Muscle of back (tissue), 13 donors: ENCODE measurements at places on chromosomes 2 and 18. TPM values are rescaled to one million over a fixed set of nuclear protein-coding genes. Genes with fewer than 3 reads are reported as not detected.

DNA sequence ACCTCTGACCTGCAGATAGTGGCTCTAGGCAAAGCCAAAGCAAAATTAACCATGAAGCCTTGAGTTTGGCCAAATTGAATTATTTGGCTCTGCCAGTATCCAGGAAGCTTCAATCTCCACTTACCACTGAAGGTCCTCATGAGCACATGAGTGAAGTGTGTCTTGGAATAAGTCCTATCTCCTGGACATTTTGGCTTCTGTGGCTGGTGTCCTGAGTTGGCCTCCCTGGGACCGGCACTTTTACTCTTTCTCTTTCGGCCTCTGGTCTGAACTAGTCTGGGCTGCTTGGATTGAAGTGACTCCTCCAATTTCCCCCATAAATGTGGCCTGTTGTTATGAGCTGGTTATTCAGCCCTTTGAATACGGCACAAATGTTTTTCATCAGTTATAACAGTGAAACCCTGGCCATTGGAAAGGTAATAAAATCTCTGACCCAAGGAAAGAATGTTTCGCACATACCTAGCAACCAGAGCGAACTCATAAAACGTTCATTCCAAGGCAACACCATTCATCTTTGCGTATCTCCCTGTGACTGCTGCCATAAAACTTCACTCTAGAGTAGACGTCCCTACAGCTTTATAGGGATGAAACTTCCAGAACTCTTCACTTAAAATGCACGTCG, 216.4 kb downstream of the LPIN1 start:
- DNase-seq: no peak

- no peak for DNase-seq
Observed at GRCh38 chr2:231542136-231542535, 11.9 kb upstream of the NMUR1 start.

DNA sequence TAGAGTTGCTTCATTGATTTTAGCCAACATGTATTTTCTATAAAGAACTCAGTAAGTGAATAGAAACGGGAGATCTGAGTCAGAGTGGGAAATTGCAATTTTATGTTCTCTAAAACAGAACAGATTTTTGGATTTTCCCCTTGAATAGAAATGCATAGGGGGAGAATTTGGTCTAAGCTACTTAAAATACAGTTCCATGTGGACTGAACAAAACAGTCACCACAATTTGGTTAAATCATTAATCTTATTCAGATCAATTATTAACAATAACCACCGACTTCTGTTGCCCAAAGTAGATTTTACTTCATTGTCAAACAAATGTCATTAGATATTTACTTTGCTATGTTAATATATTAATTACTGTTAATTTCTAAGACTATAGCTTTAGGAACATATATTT, 107.7 kb downstream of the SCG2 start:
- DNase-seq: no peak

CCBE1 gene
- 3.4 TPM for polyA plus RNA-seq

NEU4 gene
- 8.5 TPM for polyA plus RNA-seq

HOXD8 gene
- polyA plus RNA-seq: 42.4 TPM

DNA sequence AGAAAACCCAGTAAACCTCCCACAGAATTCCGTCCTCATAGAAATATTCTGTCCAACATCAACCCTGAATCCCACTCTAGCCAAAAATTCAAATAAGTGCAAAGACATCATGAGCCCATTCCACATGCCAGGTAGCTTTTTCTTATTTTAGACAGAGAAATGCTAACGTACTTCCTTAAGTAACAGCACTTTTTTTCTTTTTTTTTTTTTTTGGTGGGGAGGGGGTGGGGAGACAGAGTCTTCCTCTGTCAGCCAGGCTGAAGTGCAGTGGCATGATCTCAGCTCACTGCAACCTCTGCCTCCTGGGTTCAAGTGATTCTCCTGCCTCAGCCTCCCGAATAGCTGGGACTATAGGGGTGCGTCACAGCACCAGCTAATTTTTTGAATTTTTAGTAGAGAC, 45.5 kb downstream of the ANKRD44 start:
- no peak for DNase-seq

ZAP70 gene
- 2.2 TPM for polyA plus RNA-seq

DNA sequence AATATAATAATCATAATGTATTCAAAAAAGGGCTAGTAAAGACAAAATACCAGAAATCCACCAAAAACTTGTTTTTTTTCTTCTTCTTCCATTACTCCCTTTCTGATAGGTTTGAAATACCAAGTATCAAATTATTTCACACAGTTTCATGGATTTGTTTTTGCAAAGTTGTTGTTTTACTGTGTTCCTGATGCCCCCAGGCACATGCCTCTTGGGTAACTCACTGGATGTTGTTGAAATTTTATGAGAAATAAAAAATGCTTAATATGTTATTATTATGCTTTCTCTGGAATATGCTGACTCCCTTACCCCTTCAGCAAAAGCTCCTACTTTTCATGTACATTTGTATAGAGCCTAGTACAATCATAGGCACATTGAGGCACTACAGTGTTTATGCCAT, 419.6 kb downstream of the NRXN1 start:
- no peak for DNase-seq

KRTCAP3 gene
- polyA plus RNA-seq: 1.7 TPM

SLC11A1 gene
- 0.63 TPM for polyA plus RNA-seq

DNA sequence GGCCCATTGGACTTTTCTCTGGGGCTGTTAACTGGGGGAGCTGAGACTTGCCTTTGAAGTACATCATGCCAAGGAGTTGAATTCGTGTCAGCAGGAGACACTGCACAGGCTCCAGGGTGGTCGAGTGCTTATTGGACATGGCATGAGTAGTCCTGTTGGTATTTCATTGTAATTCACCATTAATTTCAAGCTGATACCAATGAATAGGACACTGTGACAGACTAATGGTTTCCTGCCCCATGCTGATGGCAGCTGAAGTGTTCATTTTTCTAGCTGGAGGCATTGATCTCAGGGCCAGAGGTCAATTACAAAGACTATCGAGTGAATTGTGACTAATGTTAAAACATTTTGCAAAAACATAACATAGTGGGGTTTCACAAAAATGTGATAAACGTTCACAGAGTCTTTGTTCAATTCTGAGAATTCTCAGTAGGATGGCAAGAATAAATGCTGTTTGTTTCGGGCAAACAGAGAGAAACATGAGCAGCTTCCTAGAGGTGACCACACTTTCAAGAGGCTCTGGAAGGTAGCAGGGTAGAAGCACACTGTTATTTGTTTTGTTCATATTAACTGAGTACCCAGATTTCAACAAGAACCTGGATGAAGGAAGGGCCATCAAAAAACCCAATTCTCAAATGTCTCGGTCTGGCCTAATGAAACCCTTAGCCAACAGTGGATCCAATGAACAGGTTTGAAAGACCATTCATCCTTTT, 90.6 kb upstream of the ARL4C start:
- peak; percentile 27 for DNase-seq

GRCh38 chr18:5456577-5457461, 87.0 kb downstream of the EPB41L3 start:
- peak; percentile 77 for DNase-seq

- no peak for DNase-seq
Observed at GRCh38 chr2:69703189-69703588, 38.7 kb upstream of the ANXA4 start.

DNA sequence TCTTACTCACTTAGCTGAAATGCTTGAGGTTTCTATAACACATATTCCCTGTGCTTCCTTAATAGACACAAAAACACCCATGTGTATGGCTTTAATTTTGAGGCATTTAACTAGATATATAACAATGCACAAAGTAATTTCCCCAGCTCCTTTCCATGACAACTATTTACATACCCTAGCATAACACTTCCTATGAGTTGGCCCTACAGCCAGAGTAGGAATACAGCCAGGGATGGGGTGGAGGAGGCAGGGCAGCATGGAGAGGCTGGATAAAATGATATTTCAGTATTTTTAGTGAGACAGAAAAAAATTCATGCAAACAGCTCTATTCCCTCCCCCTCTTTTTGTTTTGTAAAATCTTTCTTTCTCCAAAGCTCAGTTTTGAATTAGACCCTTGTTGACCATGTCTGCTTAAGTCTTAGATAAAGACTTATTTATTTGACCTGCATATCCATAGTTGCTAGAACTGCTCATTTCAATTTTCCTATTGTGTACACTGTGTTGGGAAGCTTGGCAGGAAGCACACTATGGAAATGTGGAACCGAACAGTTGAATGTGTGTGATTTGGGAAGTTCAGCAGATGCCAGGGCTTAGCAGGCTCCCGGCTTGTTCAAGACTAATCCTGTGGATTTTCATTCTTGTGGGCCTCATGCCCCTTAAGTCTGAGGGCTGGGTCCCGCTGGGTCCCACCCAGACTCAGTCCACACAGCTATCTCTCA, 11.2 kb upstream of the B3GNT2 start:
- peak; percentile 27 for DNase-seq

GRCh38 chr2:77325395-77325794, 196.8 kb downstream of the LRRTM4 start:
- DNase-seq: no peak

DSG4 gene
- polyA plus RNA-seq: not detected

DNA sequence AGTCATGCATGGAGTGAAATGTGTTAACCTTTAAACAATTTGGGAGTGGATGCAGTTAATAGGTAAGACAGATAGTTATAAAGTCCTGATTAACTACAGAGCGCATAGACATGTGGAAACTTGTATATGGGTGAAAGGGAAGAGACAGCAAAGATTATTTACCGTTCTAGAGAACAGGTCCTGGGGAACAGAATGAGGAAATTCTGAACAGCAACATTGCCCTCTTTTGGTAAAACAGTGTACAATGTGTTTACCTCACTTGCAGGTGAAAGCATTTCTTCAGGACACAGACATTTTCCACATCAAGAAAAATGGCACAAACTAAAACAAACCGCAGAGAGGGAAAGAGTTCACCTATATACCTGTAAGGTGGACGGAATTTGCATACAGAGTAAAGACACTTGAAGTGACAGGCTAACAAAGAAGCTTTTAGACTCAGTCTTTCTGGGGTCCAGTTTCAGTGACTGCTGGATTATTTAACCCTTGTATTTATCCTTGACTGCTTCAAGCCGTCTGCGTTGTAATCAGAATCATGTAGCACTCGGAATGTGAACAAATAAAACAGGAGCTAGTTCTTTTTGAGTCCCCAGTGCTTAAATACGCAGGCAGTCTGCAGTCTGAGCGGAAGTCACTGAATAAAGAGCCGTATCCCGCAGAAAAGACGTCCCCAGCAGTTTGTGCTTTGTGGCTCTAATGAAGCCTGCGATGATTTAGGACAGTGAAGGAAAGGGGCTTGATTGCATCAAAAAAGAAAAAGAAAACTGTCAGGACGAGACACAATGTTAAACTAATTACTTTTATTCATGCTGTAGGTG, 364.8 kb upstream of the GALNT5 start:
- DNase-seq: peak; percentile 42

- DNase-seq: no peak
Observed at GRCh38 chr2:182906454-182906853, 40.0 kb upstream of the FRZB start.

- peak; percentile 27 for DNase-seq
Observed at GRCh38 chr18:62370366-62370765, 45.3 kb downstream of the TNFRSF11A start.

DNA sequence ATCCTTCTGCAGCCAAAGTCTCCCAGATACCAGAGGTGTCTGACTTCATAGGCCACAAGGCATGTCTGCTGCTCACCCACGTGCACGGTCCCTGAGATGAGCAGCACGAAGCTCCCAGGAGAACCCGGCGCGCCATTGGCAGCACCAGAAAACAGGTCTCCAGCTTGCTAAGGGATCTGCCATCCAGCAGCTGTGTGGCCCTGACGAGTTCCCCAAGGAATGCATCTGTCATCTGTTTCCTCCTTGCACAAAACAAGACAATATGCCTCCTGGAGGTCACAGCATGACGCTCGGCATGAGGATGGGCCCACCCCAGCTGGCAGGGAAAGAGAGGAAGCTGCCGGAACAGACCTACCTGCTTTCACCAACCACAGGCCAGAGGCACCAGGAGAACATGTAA, 29.2 kb downstream of the HS6ST1 start:
- DNase-seq: no peak

DNA sequence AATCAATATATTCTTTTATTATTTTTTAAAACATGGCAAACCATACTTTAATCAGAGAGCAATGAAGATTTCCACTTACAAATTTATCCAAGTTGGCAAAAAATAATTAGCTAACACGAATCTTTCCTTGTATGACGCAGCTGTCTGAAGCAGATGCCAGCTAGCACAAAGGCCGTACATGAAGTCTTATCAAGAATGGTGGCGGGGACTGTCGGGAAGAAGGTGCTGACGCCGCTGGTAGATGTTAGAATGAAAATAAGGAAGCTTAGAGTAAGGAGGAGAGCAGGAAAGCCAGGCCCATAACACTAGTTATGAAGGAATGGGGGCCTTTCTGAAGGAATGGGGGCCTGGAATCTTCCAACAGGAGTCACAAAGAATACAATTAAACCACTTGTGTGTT, 96.7 kb downstream of the ZNF516 start:
- no peak for DNase-seq

GRCh38 chr2:67489396-67489795, 92.3 kb downstream of the ETAA1 start:
- no peak for DNase-seq

IGFBP5 gene
- 391 TPM for polyA plus RNA-seq

C18orf54 gene
- 8.6 TPM for polyA plus RNA-seq

GRCh38 chr2:73212448-73213176, 1.4 kb upstream of the SMYD5 start:
- peak; percentile 71 for DNase-seq
